Effector memory CD4-positive, alpha-beta T cell (primary cell): ENCODE measurements at places on chromosomes 6 and 20.

DNA sequence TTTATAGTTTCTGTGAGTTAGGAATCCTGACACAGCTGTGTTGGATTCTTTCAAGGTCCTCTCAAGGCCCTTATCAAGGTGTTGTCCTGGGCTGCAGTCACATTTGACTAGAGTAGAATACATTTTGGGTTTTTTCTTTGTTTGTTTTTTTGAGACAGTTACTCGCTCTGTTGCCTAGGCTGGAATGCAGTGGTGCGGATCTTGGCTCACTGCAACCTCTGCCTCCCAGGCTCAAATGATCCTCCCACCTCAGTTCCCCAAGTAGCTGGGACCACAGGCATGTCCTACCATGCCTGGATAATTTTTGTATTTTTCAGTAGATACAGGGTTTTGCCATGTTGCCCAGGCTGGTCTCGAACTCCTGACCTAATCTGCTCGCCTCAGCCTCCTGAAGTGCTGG lies 15.7 kb downstream of the NFYA start:
- DNase-seq = no peak

DNA sequence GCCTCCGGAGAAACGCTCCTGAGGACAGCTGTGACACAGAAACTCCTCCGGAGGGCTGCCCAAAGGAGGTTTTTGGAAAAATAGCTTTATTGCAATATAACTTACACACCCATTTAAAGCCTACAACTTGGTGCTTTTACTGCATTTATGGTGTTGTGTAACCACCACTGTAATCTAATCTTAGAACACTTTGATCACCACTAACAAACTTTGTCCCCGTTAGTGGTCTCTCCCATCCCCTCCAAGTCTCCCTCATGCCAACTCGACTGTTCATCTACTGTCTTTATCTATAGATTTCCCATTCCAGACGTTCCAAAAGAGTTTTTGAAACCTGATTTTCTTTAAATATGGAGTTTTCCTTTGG lies 62.8 kb downstream of the SYNJ2 start:
- no peak for DNase-seq

DNA sequence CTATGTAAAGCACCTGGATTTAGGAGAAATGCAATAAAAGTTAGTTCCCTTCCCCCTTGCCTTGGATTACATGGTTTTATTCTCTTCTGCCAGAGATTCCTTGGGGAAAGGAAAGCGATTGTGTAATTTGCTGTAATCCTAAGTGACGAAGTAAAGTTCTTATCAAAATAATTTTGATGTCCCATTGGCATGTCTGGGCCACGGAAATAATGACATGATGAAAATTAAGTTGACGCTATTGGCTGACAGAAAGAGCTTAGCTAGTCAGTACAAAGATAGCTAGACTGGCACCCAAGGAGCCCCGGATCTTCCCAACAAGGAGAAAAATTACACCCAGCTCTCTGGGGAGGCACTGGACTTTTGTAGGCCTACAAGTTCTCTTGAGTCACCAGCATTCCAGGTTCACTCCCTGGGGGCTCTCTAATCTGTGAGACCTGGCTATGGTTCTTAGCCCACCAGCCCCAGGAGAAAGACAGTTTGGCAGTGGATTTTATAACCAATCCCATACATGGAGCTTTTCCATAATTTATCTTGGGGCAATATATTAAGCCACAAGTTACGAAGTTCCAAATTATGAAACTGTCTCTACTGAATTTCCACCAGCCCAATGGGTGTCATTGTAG lies 59.9 kb downstream of the FOXA2 start:
- no peak for DNase-seq

DNA sequence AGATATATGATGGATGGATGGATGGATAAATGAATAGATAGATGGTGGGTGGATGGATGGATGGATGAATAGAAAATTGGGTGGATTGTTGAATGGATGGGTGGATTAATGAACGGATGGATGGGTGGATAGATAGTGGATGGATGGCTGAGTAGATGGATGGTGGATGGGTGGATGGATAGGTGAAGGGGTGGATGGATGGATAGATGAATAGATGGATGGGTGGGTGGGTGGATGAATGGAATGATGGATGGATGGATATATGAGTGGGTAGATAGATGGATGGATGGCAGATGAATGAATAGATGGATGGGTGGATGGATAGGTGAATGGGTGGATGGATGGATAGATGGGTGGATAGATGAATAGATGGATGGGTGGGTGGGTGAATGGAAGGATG lies 80.7 kb upstream of the NEDD9 start:
- no peak for DNase-seq
